ENCODE measurements at places on chromosomes 1 and 21.

DNA sequence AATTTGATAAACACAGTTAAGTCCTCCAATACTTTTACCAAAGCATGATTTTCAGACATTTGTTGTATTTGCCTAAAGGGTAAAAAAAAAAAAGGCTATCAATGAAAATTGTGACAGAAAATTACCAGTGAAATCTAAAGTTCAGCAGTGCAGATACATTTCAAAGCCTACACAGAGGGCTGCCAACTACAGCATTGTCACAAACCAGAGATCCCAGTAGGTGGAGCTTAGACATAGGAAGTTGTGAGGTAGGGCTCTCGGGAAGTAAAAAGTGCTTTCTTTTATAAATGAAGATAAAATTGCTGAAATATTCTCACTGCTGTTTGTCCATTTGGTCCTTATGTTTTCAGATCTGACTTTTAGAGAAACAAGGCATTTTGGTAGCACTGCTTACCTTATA lies 123.0 kb downstream of the DYRK1A start:
- no peak for DNase-seq

GRCh38 chr21:45629046-45629981 lies 14.2 kb upstream of the PCBP3 start:
- DNase-seq, result no peak

DNA sequence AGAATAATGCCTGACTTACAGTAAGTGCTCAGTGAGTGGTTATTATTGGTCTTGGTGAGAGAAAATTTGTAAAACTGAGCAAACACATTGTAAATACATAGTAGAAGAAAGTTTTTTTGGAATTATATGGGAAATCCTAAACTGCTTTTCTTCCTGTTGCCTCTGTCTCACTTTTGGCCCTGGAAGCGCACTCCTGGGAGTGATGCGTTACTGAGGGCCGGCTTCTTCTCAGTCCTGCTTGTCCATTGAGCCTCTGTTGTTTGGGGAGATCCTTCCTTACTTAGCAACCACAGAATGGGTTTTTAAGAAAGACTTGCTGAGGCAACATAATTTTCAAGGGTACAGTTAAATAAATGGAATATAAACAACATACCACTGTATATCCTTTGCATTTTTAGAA lies 166.0 kb downstream of the EDEM3 start:
- DNase-seq, result no peak

DNA sequence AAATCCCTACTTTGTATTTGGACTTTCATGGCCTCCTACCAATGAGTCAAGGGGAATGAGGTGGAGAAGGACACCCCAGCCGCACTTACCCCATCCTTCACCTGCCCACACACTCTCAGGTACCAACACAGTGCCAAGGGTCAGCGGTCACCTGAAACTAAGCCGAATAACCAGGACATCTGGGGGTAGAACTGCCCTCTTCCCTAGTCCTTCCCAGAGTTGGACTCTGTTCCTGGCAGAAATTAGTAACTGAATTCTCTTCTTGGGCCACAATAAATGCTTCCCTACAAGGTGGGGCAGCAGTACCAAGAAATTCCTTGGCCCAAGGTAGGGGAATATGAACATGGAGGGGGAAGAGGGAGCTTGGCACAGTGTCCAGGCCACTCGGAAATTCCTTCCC lies 7.3 kb downstream of the SLC45A3 start:
- DNase-seq, result no peak

- DNase-seq, result no peak
Measured at GRCh38 chr1:234925440-234926263, 203.0 kb downstream of the TOMM20 start.

GRCh38 chr1:113930499-113931161 lies 1.5 kb downstream of the HIPK1 start:
- peak; percentile 85 for DNase-seq

DNA sequence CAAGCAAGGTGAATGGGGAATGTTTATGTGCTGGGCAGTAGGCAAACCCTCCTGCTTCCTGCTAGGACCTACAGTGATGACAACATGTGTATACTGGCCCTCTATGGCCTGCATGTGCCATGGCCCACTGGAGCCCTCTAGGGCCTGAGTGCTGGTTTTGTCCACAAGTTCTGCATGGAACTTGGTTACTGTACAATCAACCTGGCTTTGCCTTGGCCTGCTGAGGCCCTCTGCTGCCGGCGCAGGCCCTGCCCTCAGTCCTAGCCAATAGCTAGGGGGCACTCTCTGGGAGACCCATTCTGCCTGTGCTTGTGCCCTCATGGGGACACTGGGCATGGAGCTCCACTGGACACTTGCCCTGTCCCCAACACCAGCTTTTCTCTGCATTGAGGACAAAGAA lies 138.6 kb upstream of the NGF start:
- DNase-seq, result no peak

DNA sequence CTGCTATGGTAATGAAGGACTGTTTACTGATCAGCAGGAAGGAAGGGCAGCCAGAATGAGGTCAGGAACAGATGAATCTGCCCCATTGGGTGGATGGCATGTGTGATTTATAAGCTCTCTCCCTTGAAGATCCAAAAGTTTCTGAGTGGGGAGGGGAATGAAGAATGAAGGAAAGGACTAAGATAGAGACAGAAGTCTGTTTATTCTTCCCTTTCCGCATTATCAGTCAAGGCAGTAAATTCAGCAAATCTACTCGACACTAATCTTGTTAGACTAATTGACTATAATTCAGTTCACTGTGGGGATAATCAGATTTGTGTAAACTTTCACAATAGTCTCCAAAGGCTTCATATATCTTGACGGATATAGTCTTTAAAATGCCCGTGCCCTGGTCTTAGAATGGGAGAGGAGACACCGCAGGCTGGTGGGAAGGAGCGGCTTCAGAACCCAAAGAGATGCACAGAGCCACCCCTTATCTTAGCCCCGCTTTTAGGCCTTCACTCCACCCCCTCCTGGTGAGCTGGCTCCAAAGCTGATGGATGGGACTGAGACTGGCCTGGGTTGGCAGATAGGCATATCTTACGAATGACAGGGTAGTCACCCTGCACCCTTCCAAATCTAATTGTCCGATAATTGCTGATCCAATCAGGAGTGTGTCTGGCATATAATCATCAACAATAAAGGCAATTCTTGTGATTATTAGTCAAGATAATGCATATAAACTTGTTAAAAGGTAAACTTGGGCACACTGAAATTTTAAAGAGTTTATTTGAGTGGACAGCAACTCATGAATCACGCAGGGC lies 76.0 kb upstream of the PPM1J start:
- DNase-seq, result no peak

GRCh38 chr1:183353597-183353996 lies 64.6 kb downstream of the NMNAT2 start:
- no peak for DNase-seq

- no peak for DNase-seq
Measured at GRCh38 chr1:29502911-29503840, 266.9 kb downstream of the PTPRU start.

DNA sequence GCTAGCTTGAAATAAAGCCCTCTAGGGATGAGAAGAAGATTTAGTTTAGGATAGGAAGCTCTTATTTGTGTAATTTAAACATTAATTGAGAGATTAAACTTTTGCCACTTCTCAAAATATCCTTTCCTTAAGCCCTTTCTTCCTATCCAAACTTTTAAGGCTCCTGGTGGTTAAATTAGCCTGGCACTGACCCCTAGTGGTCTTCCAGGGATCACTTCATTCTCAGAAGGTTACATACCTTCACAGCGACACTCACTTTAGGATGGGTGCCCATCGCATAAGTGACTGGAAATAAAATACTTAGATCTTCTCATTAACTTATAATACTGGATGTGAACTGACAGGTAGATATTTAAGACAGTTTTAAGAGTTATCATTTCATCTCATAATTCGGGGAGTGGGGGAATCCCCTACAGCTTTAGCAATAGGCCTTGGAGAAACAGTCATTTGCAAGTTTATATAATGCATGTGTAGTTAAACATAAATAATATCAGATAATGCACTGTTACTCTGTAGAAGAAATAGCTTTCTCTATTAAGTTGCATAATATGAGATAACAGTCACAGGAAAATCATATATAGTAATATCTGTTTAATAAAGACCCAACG lies 7.4 kb downstream of the LHX9 start:
- DNase-seq, result peak; percentile 56

DNA sequence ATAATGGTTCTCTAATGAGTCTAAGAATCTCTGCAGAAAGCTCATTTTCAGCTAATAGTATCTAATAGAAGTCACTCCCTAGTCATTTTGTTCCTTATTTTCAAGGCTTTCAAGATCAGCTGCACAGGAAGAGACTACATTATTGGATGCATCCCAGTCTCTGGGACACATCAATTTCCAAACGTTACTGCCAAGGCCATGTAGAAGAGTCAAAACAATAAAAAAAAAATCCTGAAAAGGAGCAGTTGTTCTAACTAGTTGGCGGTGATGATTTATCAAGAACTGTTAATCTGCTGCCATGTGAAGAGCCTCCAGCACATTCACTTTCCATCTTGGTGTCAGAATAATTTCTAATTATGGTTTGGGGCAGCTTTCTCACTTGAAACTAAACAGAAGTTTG lies 5.7 kb downstream of the DDAH1 start:
- no peak for DNase-seq

GRCh38 chr1:1038694-1039093 lies 18.8 kb downstream of the AGRN start:
- peak; percentile 75 for DNase-seq

DNA sequence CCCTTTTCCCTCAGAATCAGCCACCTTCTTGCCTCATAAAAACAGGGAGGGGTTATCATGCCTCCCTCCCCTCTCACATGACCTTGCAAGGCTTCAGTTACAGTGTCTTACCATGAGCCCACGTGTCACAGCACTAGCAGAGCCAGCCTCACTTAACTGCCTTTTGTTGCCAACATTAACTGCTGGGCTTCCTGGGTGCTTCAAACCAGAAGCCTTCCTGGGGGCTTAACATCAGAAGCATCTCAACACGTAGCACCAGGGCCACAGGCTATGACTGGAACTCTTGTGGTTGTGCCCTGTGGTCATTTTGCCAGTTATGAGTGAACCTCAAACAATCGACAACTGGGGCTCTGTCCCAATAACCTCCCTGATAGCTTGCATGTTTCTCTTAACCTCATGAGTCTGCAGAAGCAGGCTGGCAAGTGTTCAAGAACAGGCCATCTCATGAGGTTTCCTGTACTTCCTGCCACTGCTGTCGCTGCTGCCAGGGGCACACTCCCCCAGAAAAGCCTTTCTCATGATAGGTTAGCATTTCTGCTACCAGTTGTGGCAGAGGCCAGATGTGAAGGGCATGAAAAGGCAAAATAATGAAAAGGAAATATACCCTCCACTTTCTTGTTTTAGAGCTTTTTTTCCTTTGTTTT lies 132.2 kb downstream of the GLUL start:
- DNase-seq, result peak; percentile 77

- no peak for DNase-seq
Measured at GRCh38 chr1:181014477-181015250, 8.0 kb downstream of the STX6 start.

- DNase-seq, result no peak
Measured at GRCh38 chr1:90494748-90495282, 222.3 kb downstream of the BARHL2 start.

DNA sequence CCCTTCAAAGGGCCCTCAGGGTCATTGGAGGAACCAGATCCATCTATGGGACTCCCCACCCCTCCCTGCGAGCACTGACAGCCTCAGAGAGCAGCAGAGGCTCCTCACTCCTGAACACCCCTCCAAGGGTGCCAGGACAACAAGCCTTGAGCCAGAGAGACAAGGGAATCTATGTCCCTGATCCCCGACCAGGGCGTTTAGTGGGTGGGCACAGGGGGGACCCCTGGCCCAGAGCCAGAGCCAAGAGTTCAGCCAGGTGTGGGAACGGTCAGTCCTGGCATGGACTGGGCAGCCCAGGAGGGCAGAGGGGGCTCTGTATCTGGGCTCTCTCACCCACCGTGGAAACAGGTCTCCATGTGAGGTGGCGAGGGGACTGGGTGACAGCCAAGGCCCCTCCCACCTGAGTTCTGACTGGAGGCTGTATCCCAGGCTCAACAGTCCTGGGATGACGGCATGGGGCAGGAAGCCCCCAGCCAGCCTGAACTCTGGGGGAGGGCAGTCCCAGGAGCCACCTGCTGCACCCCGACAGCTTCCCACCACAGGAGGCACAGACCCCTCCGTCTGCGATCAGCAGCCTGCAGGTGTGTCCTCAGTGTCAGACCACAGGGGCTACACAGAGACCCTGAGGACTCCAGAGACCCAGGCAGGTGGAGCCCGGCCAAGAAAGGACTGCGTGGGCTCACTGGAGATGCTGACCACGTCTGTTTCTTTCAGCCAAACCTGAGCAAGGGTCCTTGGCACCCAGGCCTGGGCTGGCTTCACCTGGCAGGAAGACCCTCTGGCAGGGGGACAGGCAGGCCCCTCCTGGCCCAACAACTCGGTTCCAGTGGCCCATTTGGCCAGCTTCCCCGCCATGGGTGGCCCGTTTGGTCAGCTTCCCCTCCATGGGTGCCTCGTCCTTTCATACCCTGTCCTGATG lies 11.2 kb upstream of the SRARP start:
- DNase-seq, result no peak

DNA sequence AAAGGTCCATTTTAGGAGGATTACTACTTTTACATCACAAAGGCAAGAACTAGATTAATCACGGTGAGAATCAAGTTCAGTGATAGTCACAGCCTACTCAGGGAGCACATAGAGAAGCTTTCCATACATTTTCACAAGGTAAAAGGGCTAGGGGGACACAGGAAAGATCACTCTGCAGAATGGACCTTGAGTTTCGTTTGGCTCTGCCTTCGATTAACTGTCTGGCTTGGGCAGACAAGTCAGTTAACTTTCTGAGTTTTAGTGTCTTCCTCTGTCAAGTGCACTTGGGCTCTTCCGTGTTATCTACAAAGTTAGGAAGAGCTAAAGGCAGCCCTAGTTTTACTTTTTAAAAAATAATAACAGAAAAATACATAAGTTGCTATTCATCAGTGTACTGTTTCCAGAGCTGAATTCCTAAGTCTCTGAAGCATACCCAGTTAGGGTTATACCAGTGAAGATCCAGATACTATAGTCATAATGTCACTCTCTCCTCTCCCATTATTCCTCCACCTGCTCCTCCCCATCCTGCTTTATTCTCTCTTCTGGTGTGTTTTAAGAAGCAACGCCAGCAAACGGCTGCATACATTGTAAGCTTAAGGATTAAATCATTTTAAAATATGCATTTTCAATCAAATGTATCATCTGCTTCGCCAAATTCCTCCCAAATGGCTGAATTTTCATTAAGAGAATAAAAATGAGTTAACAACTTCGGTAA lies 1.7 kb downstream of the CEP170 start:
- no peak for DNase-seq

DNA sequence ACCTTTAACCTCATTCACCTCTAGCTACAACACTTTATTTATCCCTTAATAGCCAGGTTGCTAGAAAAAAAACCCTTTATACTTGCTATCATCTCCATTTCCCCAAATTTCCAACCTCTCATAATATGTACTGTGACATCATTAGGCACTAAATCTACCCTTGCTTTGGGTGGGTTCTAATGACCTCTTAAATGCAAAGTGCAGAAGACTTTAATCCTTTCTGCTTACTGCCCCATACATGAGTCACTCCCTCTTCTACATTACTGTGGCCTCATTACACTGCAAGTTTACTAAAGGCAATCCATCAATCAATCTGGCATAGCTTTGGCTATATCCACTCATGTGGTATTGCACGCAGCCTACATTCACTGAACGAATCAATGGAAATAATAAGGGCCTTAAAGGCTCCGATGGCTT lies 353.3 kb downstream of the SMYD3 start:
- DNase-seq, result no peak

GRCh38 chr1:151935154-151935553 lies 25.8 kb upstream of the THEM4 start:
- DNase-seq, result no peak

All from CD14-positive monocyte (primary cell).